ENCODE measurements at places on chromosomes 4 and X. TPM values are rescaled to one million over a fixed set of nuclear protein-coding genes. Genes with fewer than 3 reads are reported as not detected.

Gene GPRASP3
- 1.6 TPM for total RNA-seq

Gene SMIM10
- total RNA-seq, result 0.39 TPM

Gene CXCL6
- total RNA-seq, result not detected

Gene GLA
- total RNA-seq, result 63.8 TPM

Gene BMPR1B
- total RNA-seq, result not detected

Gene NPNT
- total RNA-seq, result 0.06 TPM

Gene HEPH
- total RNA-seq, result 0.18 TPM

Gene PAK3
- total RNA-seq, result 0.33 TPM

Gene MAOA
- total RNA-seq, result 3.8 TPM

GRCh38 chrX:21382715-21383114 is 8.5 kb downstream of the CNKSR2 start:
- DNase-seq, result no peak

DNA sequence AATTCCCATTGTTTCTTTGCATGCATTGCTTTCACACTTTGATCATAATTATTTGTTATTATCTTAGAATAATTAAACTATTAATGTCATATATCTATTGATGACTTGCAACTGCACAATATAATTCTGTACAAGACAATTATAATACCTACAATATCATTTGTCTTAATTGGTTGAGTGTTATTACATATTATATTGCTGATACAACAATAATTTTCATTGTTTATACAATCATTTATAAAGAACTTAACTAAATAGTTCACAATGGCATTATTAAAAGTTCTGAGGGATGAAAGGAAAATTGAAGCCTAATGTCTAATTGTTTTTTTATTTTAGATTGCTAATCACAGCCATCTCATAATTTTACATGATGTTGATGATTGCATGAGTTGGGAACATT is 227.6 kb downstream of the GALNTL6 start:
- DNase-seq, result no peak

GRCh38 chr4:177369372-177369771 is 59.7 kb downstream of the NEIL3 start:
- no peak for DNase-seq

DNA sequence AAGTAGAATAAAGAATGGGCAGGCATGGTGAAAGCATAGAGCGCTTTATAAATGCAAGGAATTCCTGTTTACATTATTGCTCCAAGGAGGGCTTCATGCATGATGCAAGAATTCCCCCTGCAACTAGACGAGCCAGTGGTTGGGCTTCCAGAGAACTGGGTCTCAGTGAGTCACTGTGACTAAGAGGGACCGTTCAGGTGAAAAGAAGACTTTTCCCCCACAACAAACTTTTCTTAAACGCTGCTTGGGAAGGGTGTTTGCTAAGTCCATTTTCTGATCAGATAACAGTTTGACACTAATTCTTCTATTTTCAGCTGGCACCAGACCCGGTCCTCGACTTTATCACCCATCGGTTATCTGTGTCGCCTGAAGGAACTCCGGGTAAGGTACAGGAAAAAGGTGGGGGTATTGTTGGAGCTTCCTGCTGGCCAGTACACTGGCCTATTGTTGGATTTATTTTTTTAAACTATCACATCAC is 40.1 kb downstream of the LDB2 start:
- no peak for DNase-seq

DNA sequence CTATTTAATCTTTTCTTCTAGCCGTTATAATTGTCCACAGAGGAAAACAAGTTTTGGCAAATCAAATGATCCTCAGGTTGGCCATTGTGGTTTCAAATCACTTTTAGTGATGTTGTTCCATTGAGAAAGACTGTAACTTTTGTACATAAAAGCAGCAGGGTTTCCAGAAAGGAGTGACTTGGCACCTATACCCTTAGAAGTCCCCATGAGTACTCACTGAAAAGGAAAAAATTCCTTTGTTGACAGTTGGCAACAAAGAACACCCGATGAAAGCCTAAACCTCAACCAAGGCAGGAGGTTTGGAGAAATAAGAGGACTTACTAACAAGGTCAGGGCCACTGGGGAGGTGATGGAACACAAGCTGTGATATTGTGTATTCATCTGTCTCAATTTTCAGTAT is 474.4 kb downstream of the RAPGEF2 start:
- no peak for DNase-seq

DNA sequence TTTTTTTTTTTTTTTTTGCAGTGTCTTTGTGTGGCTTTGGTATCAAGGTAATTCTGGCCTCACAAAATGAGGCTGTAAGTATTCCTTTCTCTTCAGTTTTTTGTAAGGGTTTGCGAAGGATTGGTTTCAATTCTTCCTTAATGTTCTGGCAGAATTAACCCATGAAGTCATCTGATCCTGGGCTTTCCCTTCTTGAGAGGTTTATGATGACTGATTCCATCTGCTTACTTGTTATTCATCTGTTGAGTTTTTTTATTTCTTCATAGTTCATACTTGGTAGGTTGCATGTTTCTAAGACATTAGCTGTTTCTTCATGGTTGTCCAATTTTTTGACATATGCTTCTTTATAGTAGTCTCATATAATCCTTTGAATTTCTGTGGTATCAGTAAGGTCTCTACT is 181.4 kb upstream of the PDE5A start:
- no peak for DNase-seq

- no peak for DNase-seq
Measured at GRCh38 chr4:174423257-174423944, 98.9 kb downstream of the HPGD start.

DNA sequence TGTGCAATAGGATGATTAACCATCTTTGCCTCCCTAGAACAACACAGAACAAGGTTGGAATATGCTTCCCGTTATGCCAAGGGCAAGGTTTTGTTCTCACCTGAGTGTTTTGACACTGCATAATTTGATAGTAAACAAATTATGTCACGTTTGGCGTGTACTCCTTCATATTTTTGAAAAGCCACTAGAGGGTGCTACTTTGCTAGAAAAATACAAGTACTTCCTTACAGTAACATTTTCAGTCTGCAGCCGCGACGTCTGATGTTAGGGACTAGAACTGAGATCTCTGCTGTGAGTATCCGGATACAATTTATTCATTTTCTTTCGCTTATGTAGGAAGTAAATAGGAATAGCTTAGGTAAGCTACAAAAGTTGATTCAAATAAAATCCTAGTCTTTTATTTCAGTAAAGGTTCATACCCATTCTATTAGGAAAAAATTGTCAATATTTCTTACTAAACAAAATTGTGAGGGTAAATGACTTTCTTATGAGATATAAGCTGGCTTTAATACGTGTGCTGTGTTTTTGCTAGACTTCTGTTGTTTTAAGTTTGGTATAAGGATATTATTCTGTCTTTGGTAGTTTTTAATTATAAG is 181.1 kb upstream of the WDFY3 start:
- DNase-seq, result no peak

DNA sequence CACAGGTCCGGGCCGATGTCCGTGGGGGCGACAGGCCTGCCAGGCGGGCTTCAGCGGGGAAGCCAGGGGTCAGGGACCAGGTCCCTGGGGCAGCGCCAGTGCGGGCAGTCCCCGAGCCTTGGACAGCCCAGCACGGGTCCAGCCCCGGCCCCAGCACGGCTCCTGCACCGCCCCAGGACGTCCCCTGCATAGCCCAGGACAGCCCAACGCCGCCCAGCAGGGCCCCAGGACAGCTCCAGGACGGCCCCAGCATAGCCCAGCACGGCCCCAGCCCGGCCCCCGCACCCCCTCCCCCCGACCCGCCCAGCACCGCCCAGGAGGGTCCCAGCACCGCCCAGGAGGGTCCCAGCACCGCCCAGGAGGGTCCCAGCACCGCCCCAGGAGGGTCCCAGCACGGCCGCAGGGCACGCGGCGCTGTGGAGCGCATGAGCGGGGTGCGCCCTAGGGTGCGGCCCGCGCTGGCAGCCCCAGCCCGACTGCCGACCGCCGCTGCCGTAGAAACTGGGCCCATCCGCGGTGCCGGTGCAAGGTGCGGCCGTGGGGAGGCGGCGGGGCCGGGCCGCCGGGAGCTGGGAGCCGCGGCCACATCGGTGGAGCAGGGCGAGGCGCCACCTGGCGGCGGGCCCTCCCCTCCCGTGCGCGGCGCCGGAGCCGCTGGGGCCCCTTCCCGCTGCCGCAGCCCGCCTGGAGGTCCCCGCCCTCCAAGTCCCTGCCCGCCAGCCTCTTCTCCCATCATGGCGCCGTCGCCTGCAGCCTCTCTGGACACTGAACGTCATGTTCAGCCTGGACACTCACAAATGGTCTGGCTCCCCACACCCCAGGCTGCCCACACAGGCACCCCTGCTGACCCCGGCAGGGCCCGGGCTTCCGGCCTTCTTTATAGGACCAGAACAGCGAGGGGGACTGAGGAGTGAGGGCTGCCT is 106.8 kb upstream of the NKX1-1 start:
- peak; percentile 73 for DNase-seq

DNA sequence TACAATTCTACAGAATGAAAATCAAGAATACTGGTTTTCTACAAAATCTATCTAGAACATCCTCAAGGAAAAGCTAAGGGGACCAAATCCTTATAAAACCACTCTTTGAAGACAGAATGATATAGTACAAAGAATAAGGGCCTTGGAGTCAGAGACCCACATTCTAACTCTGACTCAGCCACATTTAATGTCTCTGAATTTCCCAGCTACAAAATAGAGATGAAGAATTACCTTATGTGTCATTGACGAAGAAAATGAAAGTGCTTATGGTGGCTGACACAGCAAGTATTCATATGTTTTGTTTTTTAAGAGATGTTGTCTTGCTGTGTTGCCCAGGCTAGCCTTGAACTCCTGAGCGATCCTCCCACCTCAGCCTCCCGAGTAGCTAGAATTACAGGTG is 35.9 kb upstream of the CXorf38 start:
- no peak for DNase-seq

- no peak for DNase-seq
Measured at GRCh38 chr4:20196476-20196875, 55.2 kb upstream of the SLIT2 start.

DNA sequence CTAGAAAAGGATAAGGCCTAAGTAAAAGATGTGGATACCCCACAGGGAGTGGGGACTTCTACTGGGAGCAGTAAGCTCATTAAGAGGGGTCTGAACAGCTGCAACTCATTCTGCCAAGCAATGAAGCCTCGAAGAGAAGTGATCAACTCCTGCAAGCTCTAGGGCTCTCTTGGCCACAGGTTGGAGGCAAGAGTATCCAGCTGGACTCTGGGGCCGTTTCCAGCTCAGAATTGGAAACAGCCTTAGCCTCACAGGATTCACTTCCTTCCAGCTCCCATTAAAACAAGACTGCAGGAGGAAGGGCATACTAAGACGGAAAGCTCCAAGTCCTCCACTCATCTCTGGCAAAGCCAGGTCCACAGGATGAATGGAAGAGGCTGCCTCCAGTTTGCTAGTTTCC is 126.3 kb downstream of the ATG4A start:
- DNase-seq, result no peak

DNA sequence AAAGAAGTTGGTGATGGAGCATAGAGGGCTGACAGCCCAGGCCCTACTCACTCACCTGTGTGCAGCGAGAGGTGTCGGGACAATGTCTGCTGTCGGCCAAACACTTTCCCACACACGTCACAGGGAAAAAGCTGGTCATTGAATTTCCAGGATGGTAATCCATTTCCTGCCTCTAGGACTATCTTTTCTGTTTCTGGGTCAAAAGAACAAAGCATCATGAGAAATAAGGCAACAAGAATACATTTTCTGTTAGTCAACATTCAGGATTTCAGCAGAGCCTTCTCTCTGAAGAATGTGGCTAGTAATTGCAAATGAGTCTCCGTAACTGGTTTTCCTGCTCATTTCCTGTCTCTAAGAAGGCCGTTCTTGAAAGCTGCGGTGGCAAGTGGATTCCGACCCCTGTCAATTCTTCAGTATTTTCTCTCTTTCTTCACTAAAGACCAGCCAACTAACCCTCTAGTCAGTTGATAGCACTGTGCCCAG is 99.4 kb downstream of the C4orf51 start:
- DNase-seq, result no peak

- DNase-seq, result no peak
Measured at GRCh38 chrX:136147976-136148375, 643 bp downstream of the FHL1 start.

DNA sequence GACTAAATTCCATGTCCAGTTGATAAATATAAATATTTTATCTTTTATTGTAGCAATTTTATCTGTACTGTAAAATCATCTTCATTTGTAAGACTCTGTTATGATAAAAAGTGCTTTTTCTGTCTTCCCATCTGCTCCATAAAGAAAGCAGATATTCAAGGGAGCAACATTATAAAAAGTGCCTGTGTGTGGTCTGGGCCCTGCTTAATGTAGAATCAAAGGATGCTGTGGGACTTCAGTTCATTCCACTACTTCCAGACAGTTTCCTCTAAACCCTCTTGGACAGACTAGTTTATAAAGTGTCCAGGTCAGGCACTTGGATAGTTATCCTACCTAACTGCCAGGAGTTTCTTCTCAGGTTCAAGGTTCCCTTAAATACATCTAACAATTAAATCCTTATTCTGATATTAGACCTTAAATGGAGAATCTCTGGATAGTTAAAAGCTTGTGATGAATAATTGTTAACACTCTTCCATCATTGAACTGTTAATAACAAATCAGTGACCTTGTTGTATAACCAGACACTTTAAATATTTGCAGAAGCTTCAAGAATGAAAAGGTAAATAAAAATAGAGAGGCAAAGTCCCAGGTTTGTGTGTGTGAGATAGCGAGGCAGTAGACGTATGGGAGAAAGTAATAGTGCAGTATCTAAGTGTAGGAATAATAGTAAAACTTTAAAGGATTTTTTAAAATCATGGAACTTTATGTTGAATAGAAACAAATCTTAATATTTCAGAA is 237.5 kb upstream of the CTSO start:
- no peak for DNase-seq
